ENCODE measurements at places on chromosomes 16 and 17.

- no peak for DNase-seq
These were observed 15.2 kb upstream of the ABCC3 start for GRCh38 chr17:50619489-50619888.

GRCh38 chr17:12362853-12363455, 302.7 kb upstream of the MYOCD start:
- DNase-seq: no peak

- no peak for DNase-seq
These were observed 8.2 kb downstream of the ITGAM start for GRCh38 chr16:31268033-31268365.

GRCh38 chr16:66802159-66802558, 775 bp upstream of the TERB1 start:
- DNase-seq: no peak

- DNase-seq: no peak
These were observed 7.5 kb downstream of the SCIMP start for GRCh38 chr17:5226940-5227878.

- no peak for DNase-seq
These were observed 68.5 kb upstream of the ATP2A3 start for GRCh38 chr17:4032738-4033137.

GRCh38 chr17:74816905-74817620, 40.9 kb upstream of the NAT9 start:
- DNase-seq: no peak

DNA sequence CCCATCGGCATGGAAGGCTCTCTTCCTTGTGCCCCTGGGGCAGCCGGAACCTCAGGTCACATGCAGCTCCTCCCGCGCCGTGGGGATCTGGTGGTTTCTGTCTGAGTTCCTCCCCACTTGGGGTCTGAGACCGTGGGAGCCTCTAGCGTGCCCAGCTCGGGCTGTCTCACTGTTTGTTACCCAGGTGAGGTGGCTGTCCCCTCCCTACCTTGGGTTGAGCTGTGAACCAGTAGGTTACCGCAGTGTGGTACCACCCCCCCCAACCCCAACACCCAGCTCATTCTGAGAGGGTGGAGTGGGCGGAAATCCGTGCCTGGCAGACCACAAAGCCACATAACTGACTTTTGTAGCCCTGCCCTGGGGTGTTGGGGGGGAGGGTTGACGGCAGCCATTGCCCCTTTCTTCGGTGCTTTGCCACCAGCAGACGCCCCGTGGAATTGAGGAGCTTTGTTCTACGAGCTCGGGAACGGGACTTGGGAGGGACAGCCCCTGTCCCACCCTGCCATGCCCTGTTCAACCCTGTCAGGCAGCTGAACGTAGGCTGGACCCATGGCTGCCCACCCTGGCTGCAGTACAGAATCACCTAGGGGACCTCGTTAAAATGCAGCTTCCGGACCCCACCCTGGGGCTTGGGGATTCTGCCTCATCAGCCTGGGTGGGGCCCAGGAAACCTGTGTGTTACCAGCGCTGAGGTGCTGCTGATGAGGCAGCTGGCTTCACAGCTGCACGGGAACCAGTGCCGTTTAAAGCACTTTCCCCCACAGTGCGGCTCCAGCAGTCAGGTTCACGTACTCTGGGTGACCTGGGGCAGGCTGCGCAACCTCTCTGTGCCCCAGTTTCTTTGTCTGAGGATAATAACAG, 18.5 kb downstream of the RAP1GAP2 start:
- no peak for DNase-seq

DNA sequence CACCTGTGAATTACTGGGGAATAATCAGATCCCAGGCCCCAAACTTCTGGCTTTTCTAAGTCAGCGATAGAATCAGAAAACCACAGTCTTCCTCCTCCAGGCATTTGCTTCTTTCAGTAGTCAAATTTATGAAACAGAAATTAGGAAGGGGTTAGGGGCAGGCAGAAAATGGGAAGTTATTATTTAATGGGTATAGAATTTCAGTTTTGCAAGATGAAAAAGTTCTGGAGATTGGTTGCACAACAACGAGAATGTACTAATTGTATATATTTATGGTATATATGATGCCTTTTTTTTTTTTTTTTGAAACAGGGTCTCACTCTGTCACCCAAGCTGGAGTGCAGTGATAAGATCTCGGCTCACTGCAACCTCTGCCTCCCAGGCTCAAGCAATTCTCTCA, 23.5 kb downstream of the ORC6 start:
- DNase-seq: no peak

GRCh38 chr17:27038676-27039075, 255.2 kb upstream of the WSB1 start:
- DNase-seq: no peak

DNA sequence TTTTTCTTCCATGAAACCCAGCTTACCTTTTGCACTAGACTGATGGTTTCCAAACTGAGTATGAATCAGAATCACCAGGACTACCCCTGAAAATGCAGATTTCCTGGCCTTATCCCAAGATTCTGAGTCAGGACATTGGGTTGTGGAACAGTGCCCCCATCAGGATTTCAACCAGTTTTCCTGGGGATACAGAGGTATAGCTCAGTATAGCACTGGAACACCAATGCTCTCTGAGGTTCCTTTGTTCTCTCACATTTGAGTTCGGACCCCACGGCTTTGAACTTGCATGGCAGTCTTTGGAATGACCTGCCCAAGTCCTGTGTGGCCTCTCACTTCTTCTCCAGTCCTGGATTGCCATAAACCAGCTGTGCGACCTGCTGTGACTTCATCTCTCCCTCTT, 12.8 kb upstream of the CCL8 start:
- DNase-seq: no peak

DNA sequence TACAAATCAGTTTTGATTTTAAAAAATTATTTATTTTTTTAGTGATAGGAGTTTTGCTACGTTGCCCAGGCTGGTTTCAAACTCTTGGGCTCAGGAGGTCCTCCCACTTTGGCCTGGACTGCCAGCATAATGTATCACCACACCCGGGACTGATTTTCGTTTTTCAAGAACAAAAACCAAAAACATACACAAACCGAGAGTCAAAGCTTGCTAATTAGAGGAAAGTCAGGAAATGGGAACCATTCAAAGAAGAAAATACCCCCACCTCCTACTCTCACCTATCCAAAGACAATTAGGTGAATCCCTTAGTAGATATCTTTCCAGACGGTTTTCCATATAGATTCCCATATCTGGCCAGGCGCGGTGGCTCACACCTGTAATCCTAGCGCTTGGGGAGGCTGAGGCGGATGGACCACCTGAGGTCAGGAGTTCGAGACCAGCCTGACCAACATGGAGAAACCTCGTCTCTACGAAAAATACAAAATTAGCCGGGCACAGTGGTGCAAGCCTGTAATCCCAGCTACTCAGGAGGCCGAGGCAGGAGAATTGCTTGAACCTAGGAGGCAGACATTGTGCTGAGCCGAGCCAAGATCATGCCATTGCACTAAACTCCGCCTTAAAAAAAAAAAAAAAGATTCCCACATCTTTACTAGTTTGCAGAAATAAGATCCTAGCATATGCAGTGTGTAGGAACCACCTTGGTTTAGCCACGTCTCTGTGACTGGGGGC, 883 bp upstream of the SPN start:
- DNase-seq: no peak

GRCh38 chr16:83449861-83450260, 357.9 kb upstream of the HSBP1 start:
- DNase-seq: no peak

GRCh38 chr17:18230288-18231141, 5.1 kb downstream of the LLGL1 start:
- no peak for DNase-seq

GRCh38 chr17:74156878-74157277, 46.6 kb upstream of the RPL38 start:
- no peak for DNase-seq

GRCh38 chr16:85136213-85136701, 24.0 kb upstream of the CIBAR2 start:
- DNase-seq: no peak

- DNase-seq: no peak
These were observed 1.3 kb upstream of the CPSF4L start for GRCh38 chr17:73262676-73263642.

GRCh38 chr17:82931699-82932517, 92.1 kb upstream of the ZNF750 start:
- no peak for DNase-seq

- no peak for DNase-seq
These were observed 4.2 kb downstream of the CORO7 start for GRCh38 chr16:4412159-4412558.

- DNase-seq: no peak
These were observed 126.5 kb upstream of the CORO6 start for GRCh38 chr17:29749045-29749825.

- DNase-seq: peak; percentile 61
These were observed 63.4 kb downstream of the ADCY9 start for GRCh38 chr16:4052801-4053293.

- DNase-seq: no peak
These were observed 1.1 kb upstream of the MEAK7 start for GRCh38 chr16:84505249-84506187.

Measured in NCI-H2107 (cell line).